ENCODE measurements at places on chromosomes 4 and X.

GRCh38 chr4:5361968-5362367, 310.7 kb downstream of the STK32B start:
- ATAC-seq = no peak
- H3K4me3 ChIP-seq = no peak overlapping the region
- H3K4me1 ChIP-seq = no peaks in the 10 kb centered on the region
- H3K27ac ChIP-seq = no peak overlapping the region
- no peaks in the 10 kb centered on the region for H3K36me3 ChIP-seq

- H3K27ac ChIP-seq = no peak overlapping the region
- ATAC-seq = no peak
- no peaks in the 10 kb centered on the region for H3K27me3 ChIP-seq
- H3K4me3 ChIP-seq = no peak overlapping the region
- no peaks in the 10 kb centered on the region for H3K4me1 ChIP-seq
Observed at GRCh38 chr4:150007512-150007911, 70.7 kb upstream of the DCLK2 start.

GRCh38 chrX:101740642-101741041, 81.0 kb upstream of the ARMCX2 start:
- H3K4me3 ChIP-seq = no peak overlapping the region
- no peaks in the 10 kb centered on the region for H3K4me1 ChIP-seq
- H3K36me3 ChIP-seq = no peaks in the 10 kb centered on the region
- no peak overlapping the region for H3K27ac ChIP-seq
- no peaks in the 10 kb centered on the region for H3K27me3 ChIP-seq
- no peak for ATAC-seq

DNA sequence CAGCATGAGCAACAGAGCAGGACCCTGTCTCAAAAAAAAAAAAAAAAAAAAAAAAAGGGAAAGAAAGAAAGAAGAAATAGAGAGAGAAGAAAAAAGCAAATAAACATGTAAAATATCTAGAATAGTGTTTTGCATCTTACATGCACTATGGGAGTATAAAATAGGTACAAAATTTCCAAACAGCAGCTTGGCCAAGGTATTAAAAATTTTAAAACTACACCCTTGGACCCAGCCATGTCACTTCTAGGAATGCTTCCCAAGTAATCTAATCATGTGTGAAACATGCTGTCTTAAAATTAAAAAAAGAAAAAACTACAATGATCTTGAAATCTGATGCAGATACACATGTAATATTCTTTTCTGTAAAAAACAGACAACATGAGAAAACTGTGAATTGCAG, 21.6 kb downstream of the IRF2 start:
- H3K4me3 ChIP-seq = no peak overlapping the region
- ATAC-seq = no peak
- H3K27ac ChIP-seq = peak overlapping the region; percentile 59
- no peaks in the 10 kb centered on the region for H3K27me3 ChIP-seq
- peaks cover 29% of the 10 kb centered on the region for H3K36me3 ChIP-seq

GRCh38 chrX:55742649-55743048, 25.1 kb downstream of the RRAGB start:
- H3K36me3 ChIP-seq = peaks cover 44% of the 10 kb centered on the region
- no peak overlapping the region for H3K27ac ChIP-seq
- no peaks in the 10 kb centered on the region for H3K4me1 ChIP-seq
- ATAC-seq = no peak
- H3K27me3 ChIP-seq = no peaks in the 10 kb centered on the region

DNA sequence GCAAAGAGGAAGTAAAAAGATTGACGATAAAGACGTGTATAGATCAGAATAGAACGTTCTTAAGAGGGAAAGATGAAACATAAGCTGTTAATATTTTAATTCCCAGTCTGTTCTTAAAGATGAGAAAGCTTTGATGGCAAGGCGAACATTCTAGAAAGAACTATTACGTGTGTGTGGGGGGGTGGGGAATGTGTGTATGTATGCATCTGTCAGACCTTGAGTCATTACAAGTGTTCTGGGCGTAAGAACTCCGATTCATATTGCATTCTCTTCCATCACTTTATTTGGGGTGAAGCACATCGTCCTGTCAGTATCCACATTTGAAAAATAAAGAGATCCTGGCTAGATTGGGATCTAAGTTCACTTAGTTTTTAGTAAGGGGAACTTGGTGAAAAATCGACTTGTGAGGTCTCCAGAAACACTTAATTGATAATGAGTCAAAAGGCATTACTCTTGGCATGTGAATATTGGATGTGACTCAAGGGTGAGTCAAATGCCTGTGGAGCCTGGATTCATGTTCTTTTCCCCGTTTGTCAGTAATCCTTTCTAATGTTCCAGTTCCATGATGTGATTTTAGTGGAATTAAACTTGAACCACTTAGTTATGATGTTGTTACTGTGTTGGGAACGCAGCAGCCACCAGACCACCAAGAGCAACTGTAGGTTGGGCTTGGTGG, 3.1 kb downstream of the SMS start:
- no peak for ATAC-seq
- peaks cover 6% of the 10 kb centered on the region for H3K36me3 ChIP-seq
- peaks cover 35% of the 10 kb centered on the region for H3K4me1 ChIP-seq

DNA sequence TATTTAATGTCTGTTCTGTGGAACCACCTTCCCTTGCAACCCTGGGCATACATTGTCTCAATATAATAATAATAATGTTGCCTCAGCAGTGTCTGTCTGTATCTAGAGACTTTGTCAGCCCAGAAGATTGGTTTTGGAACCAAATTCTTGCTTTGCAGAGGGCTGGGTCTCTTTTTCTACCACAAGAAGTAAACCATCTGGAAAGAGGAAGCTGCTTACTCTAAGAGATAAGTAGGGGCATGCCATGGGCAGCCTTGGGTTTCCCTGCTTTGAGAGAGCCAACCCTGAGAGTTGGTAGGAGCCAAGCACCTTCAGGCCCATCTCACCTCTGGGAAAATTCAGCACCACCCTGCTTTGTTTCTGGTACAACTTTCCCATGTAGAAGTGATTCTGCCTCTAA, 27.0 kb downstream of the TMEM31 start:
- H3K36me3 ChIP-seq = no peaks in the 10 kb centered on the region
- H3K27ac ChIP-seq = no peak overlapping the region
- no peak overlapping the region for H3K4me3 ChIP-seq
- no peak for ATAC-seq

DNA sequence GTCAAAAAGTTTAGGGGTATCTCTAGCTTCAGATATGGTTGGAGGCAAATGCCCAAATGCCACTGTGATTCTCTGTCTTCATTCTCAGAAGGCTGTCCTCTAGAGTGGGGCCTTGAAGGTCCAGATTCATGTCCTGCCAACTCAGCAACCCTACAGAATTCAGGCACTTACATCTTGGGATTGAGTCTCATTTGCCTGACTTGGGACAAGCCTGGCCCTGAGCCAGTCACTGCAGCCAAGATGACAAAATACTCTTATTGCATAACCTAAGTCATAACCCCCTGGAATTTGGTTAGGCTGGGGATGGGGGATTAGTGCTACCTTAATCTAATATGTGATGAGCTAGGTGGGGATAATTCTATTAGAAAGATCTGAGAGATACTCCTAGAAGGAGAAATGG, 100.5 kb downstream of the AREG start:
- H3K4me3 ChIP-seq = no peak overlapping the region
- H3K36me3 ChIP-seq = no peaks in the 10 kb centered on the region
- H3K27me3 ChIP-seq = no peaks in the 10 kb centered on the region
- ATAC-seq = no peak
- no peaks in the 10 kb centered on the region for H3K4me1 ChIP-seq

- H3K27me3 ChIP-seq = no peaks in the 10 kb centered on the region
- peaks cover 10% of the 10 kb centered on the region for H3K36me3 ChIP-seq
- no peak overlapping the region for H3K4me3 ChIP-seq
- H3K27ac ChIP-seq = no peak overlapping the region
- no peak for ATAC-seq
Observed at GRCh38 chrX:13774696-13775095, 40.1 kb downstream of the OFD1 start.
